Right atrium auricular region (tissue), 2 donors: ENCODE measurements at places on chromosomes 6 and 20. TPM values are rescaled to one million over a fixed set of nuclear protein-coding genes. Genes with fewer than 3 reads are reported as not detected.
A peak's percentile ranks its signal among the peaks of the same experiment; 100 is the strongest.

Gene TINAG
- not detected for total RNA-seq

Gene MAPK14
- 39.1 TPM for total RNA-seq

Gene SS18L1
- 9.0 TPM for total RNA-seq

Gene SAPCD1
- not detected for total RNA-seq

Gene RIMS1
- total RNA-seq = 1.3 TPM

Gene ASF1A
- total RNA-seq = 16.1 TPM

Gene ELOVL2
- 1.6 TPM for total RNA-seq

Gene TTI1
- 10.8 TPM for total RNA-seq

Gene SCRT2
- total RNA-seq = not detected

Gene HDGFL1
- not detected for total RNA-seq

Gene CLDN20
- not detected for total RNA-seq

Gene SLC17A3
- total RNA-seq = not detected

- DNase-seq = no peak
Observed at GRCh38 chr6:10412461-10413261, 2.2 kb downstream of the TFAP2A start.

- DNase-seq = no peak
Observed at GRCh38 chr6:155349129-155349528, 34.8 kb upstream of the TFB1M start.

DNA sequence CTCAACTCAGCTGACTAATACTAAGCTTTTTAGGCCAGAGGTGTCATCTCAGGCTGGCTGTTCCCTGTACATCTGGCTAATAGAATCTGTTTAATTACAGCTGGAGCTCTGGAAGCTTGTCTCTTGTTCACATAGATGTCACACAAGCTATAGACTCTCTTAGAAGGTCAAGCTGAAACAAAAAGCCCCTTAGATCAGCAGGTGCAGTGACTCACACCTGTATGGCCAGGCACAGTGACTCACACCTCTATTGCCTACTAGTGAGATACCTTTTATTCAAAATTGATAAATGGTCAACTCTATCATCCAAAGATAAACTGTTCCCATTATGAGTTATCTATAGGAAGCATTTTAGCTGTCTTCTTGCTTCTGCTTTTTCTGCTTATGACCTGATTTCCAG is 29.9 kb upstream of the MTHFD1L start:
- no peak for DNase-seq

GRCh38 chr20:38534756-38535155 is 46.2 kb upstream of the ADIG start:
- DNase-seq = no peak

DNA sequence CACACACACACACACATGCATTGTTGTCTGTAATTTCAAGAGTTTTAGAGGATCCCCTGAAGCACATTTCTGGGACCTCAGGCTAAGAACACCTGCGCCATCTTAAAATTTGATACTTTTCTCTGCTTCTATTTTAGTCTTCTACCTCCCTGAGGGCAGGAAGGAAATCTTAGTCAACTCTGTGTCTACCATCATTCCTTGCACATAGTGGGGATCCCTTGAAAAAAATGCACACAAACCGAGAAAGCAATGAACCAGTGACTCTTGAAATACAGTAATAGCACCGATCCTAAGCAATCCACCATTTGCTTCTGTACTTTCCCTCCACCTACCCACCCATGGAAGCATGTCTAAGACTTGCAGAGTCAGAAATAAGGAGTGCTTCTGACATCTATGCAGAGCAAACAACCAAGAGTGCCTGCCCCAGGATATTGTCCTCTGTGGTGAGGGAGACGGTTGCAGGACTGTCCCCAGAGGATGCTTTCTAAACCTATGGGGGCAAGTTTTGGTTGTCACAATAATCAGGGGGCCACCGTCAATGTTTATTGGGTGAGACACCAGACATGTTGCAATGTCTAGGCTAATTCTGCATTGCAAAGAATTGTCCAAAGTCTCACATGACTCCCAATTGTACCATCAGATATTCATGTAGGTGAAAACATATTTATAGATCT is 208.0 kb upstream of the TAB2 start:
- no peak for DNase-seq

- DNase-seq = no peak
Observed at GRCh38 chr20:33697129-33697528, 10.9 kb upstream of the E2F1 start.

GRCh38 chr6:22024973-22025467 is 271.8 kb downstream of the PRL start:
- DNase-seq = no peak

DNA sequence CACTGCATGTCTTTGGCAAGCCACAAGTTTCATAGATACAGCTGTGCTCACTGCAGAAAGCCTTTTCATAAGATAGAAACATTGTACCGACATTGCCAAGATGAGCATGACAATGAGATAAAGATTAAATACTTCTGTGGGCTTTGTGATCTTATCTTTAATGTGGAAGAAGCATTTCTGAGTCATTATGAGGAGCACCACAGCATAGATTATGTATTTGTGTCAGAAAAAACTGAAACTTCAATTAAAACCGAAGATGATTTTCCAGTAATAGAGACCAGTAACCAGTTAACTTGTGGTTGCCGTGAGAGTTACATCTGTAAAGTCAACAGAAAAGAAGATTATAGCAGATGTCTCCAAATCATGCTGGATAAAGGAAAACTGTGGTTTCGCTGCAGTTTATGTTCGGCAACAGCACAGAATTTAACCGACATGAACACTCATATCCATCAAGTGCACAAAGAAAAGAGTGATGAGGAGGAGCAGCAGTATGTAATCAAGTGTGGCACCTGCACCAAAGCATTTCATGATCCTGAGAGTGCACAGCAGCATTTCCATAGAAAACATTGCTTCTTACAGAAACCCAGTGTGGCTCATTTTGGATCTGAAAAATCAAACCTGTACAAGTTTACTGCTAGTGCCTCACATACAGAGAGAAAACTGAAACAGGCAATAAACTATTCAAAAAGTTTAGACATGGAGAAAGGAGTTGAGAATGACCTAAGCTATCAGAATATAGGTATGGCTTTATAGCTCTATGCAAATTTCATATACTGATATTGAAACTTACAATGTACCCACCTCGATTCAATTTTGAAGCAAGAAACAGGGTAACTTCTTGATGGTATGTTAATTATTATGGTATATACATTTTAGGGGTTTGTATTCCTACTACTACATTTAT is 23.9 kb upstream of the BAG2 start:
- DNase-seq = no peak

DNA sequence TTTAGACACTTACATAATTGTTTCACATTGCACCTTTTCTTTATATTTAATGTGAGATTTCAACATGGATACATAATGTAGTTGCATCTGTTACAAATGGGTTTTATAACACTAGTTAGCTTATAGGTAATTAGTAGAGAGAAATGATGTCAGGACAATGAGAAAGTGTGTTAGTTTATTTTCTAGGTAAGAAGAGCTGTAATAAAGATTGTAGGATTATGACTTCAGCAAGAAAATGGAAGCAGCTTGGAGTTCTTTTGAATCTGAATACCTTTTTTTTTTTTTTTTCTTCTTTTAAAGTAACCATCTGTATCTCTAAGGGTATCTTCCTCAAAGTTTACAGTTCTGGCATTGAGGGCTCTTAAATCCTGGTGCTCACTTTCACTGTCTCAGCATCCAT is 35.3 kb downstream of the CD2AP start:
- DNase-seq = no peak

- no peak for DNase-seq
Observed at GRCh38 chr6:110095101-110095500, 84.4 kb downstream of the WASF1 start.

- no peak for DNase-seq
Observed at GRCh38 chr6:167995302-167995701, 2.2 kb upstream of the KIF25 start.

DNA sequence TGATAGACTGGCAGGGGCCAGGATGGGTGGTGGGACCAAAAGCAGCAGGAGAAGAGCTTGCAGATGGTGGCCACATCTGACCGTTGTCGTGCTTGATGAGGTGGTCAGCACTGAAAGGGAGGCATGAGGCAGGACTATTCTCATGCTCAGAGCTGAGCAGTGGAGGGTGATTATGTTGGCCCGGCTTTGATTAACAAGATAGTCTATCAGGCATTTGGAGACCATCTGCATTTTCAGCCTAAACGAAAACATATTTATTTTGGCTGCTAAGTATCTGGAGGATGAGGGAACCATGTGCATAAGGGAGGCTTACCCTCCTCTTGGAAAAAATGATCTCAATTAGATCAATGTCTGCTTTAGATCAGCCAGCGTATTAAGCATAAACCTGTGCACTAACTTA is 141.6 kb upstream of the KCNK16 start:
- DNase-seq = no peak

GRCh38 chr6:16126056-16126455 is 2.8 kb upstream of the MYLIP start:
- DNase-seq = no peak

GRCh38 chr6:31396422-31397152 is 6.8 kb upstream of the MICA start:
- peak; percentile 87 for DNase-seq

DNA sequence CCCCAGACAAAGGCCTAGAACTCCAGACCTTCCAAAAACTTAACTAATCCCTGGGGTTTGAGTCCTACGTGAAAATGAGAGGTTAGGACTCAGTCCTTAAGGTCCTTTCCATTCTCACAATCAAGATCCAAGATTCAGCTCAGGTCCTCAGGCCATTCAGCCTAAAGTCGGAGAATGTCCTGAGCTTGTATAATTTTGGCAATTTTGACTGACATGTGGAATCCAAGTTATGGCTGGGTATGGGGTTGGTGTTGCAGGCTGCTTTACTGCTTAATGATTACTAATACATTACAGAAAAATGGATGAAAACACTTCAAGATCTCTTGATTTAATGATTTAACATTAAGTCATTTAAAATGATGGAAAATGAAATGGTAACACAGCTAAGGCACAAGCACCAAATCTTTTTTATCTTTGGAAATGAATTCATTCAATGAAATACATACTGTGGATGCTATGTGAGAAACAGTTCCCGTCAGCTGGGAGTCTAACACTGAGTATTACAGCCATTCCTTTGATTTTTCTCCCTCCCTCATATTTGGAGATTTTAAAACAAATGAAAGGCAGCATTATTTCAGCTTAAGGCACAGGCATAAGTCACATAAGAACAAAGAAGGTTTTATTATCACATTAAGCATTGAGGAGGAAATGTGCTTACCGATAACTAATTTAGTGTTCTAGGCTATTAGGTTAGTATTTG is 1.3 kb downstream of the ARHGAP18 start:
- no peak for DNase-seq

- no peak for DNase-seq
Observed at GRCh38 chr6:150444308-150444707, 75.5 kb downstream of the IYD start.

DNA sequence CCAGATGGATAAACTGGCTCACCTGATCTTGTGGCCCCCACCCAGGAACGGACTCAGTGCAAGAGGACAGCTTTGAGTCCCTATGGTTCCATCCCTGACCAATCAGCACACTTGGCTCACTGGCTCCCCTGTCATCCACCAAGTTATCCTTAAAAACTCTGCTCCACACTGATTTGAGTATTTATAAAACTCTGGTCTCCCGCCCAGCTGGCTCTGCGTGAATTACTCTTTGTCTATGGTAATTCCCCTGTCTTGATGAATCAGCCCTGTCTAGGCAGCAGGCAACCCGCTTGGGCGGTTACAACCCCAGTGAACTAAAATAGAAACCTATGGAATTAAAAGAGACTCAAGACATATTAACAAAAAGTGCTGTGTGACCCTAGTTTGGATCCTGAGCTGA is 38.1 kb upstream of the CD83 start:
- DNase-seq = peak; percentile 73

GRCh38 chr6:118391086-118391485 is 157.0 kb upstream of the PLN start:
- no peak for DNase-seq

- no peak for DNase-seq
Observed at GRCh38 chr20:1274485-1275311, 8.6 kb downstream of the SNPH start.
